Stimulated activated naive CD4-positive, alpha-beta T cell (primary cell): ENCODE measurements at places on chromosomes 13 and 19.

DNA sequence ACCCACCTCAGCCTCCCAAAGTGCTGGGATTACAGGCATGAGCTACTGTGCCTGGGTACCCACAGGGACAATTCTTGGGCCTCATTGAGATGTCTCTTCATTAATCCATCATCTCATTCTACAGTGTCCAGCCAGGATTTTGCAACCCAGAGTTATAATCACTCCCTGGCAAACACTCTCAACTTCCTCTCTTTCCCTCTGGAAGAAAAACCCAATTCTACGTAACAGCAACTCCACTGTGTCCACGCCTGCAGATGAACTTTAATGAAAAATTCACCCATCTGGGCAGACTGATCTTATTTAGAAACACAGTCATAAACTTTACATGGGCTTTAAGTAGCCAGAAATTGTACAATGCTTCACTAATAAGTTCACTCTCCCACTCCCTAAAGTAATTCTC lies 90.1 kb upstream of the ABCC4 start:
- DNase-seq, result no peak

GRCh38 chr13:42893214-42893671 lies 98.8 kb downstream of the EPSTI1 start:
- no peak for DNase-seq

GRCh38 chr13:70249332-70250064 lies 141.2 kb upstream of the KLHL1 start:
- no peak for DNase-seq

- DNase-seq, result peak; percentile 40
Observed at GRCh38 chr13:94239135-94239534, 240.3 kb downstream of the DCT start.

DNA sequence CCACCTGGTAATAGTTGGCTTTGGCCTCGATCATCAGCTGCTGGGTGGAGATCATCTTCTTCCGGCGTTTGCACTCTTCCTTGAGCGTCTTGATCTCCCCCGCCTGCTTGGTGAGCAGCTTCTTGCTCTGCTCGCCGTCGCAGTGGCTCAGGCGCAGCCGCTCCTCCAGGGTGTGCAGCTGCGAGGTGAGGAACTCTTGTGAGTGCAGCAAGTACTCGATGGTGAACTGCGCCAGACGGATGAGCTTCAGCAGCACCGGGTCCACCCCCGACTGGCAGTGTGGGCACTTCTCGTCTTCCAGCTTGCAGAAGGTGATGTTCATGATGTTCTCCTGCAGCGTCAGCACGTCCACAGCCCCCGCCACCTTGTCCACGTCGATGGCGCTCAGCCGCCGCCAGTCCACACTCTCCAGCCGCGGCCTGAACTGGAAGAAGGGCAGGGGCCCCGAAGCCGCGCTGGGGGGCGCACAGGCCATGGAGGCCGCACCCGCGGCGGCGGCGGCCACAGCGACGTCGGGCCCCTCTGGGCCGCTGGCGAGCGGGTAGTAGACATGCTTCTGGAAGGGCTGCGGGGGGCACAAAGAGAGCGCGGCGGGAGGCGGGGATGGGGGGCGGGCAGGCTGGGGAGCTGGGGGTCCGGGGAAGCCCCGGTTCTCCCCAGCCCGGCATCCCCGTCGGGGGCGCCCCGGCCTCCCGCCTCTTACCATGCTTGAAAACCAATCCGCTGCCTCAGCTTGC lies 3.0 kb downstream of the DZIP1 start:
- no peak for DNase-seq

DNA sequence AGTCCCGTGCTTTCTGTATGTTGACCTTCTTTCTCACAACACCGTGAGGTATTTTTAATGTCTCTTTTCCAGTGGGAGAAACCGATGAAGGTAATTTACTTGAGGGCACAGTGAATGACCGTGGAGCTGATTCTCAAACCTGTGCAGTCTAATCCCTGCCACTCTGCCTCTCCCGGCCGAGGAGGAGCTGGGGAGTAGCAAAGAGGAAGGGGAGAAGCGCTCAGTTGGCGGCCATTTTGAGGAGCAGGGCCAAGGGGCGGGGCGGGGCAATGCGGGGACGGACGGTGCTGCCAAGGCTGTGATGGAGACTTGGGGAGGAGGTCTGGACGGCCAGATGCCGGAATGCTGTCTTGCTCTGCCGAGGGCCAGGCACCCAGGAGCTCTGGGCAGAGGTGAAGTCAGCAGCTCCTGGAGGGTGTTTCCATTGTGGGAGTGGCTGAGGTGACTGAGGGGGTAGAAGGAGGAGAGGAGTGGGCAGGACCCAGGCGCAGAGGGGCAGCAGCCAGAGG lies 12.4 kb upstream of the RANBP3 start:
- no peak for DNase-seq

DNA sequence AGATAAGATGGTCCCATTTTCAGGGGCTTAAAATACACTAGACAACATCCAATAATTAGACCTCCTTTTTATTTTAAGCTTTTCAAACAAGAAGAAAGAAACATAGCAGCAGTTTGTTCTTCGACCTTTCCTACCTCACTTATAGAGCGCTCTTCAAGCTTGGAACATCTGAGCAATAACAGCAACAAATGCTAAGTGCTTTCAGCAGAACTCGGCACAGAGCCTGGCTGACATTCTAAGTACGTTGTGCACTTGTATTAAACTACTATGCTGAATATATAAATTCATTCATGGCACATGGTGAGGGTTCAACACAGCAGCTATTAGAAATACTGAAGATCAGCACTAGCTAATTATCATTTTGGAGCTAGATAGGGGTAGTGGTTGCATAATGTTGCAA lies 256.1 kb upstream of the MAB21L1 start:
- DNase-seq, result no peak

DNA sequence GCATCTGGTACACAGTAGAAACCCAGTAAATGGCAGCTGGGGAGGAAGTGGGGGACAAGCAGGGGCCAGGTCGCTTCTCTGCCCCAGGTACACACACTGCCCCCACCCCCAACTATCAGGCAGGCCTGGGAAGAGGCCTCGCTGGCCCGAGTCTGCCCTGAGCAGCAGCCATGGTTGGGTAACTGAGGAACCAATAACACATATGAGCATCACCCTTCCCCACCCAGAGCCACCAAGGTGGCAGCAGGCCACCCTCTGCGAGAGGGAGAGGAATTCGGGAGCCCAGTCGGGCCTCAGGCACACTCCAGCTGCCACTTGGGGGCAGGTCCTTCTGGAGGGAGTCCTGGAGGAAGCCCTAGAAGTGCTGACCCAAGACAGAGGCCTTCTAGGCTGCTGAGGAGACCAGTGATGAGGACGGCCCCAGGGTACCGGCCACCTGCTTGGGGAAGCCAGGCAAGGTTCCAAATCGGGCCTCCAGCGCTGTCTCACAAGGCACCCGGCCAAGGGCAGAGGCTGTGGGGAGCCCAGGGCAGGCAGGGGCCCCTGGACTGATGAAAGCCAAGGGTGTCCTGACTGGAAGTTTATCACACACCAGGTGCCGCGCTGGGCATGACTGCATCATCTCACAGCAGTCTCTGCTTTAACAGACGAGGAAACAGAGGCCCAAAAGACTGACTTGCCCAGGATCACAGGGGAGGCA lies 14.0 kb upstream of the KPTN start:
- DNase-seq, result no peak

- DNase-seq, result no peak
Observed at GRCh38 chr19:3478409-3479176, 1.7 kb downstream of the SMIM24 start.

DNA sequence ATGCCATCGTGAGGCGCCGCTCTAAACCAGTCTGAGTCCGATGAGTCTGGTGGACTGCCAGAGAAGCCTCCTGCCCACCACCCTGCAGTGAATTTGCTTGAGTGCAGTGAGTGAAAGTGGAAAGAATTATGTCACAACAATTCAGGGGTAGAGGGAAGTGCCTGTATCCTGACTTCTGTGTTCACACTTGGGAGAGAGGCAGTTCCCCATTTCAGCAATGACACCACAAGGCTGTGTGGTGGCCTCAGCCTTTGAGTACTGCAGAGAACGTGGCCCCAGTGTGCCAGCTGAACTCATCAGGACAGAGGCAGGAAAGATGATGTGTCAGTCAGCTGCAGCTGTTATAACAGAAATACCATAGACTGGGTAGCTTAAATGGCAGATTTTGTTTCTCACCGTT lies 155.6 kb downstream of the COG6 start:
- no peak for DNase-seq

GRCh38 chr13:60351326-60351725 lies 45.7 kb upstream of the TDRD3 start:
- DNase-seq, result no peak

DNA sequence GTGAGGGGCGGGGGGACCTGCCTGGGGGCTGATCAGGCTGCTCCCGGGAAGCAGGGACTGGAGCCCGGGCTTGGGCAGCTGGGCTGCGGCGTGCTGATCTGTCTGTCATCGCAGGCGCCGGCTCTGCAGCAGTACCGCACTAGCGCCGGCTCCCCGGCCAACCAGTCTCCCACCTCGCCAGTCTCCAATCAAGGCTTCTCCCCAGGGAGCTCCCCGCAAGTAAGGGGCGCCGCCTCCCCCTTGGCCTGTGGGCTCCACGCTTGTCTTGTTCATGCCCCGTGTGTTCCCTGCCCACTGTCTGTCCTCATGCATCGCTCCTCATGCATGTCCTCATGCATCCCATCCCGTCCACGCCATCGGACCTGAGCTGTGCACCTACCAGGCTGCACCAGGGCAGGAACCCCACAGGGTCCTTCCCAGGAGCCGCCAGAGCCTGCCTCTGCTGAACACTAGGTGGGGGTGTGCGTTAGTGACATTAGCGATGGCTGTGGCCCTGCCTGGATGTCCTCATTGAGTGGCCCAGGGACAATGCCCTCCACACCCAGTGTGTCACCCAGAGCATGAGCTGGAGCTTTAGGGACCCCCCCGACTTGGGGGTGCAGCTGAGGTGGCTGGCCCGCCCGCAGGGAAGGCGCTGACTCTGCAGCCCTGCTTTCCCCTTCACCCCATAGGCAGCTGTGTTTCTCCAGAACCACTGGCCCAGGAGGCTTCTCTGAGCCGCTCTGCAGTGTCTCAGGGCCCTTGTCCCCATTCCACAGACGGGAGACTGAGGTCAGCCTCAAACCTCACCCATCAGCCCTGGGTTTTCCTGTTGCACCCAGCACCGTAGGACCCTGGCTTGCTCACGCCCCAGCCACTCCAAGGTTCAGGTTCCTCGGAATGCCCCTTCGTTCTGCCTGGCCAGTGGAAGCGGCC lies 19.5 kb downstream of the COMP start:
- DNase-seq, result no peak

GRCh38 chr19:4573682-4574081 lies 14.2 kb upstream of the SEMA6B start:
- no peak for DNase-seq

- DNase-seq, result no peak
Observed at GRCh38 chr19:54795758-54796157, 7.7 kb upstream of the KIR2DL4 start.

DNA sequence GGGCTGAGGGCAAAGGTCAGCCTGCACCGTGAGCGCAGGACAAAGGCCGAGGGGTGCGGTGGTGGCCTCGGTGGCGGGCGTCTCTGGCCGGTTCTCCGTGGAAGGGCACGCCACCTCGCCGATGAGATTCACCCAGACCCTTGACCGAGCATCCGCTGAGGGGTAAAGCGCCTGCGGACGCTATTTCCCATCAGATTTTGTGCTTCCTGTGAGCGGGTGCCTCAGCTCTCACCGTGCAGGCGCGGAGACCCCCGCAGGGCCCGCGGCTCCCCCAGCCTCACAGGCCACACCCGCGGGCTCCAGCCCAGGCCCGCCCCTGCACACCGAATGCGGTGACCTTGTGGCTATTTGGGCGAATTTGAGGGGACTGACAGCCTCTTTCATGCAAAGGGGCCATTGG lies 348.0 kb downstream of the TEX29 start:
- DNase-seq, result no peak

- DNase-seq, result no peak
Observed at GRCh38 chr13:76803831-76804230, 82.4 kb downstream of the KCTD12 start.

DNA sequence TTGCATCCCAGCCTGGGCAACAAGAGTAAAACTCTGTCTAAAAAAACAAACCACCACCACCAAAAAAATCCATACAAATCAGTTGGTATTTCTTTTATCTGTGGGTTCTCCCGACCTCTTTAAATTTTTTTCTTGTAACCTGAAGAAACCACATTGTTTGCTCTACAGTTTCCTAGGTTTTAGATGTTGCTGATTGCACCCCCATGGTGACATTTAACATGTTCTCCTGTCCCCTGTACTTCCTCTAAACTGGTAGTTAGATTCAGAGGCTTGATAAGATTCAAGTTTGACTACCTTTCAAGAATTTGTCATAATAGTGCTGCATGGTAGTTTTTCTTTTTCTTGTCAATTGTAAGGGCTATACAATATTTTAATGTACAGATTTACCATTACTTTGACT lies 24.0 kb downstream of the ALG5 start:
- no peak for DNase-seq

DNA sequence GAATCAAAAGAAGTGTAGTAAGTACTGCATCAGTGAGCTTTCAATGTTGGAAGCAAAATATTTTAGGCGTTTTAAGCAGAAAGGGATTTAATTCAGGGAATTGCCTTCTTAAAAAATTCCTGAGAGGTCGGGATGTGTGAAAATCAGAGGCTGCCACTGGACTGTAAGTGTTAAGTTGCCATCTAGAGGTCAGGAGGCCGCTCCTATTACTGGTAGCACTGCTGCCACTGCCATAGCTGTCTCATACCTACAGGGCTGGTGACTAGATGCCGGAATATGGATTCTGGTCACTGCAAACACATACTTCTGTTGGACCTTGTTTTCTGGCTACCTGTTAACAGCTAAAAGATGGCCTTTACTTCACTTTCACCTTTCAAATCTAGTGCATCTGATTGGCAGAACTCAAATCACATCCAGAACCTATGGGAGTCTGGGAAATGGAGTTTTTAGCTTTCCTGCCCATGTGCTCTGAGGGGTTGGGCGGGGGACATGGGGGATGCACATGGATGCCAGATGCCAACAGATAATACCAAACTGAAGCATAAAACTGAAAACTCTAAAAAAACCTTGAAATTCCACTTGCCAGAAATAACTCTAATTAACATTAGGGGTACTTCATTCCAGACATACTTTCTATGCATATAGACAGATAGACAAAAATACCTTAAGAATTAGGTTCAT lies 29.8 kb downstream of the DGKH start:
- DNase-seq, result no peak

DNA sequence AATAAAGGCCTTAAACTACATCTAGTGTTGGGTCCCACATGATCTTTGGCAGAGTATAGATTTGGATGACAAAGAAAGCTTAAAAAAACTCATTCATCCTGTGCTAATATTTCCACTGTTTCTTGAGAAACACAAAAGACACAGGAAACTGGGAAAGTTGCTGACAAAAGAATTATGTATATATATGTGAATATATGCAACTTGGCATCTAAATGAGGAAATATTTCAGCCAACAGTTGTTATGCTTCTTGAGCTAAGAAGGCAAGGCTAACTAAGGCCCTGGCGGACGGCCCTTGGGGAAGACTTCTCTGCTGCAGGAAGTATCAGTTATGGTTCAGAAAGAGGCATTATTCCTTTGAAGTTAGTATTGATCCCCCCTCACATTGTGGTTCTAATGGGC lies 491.8 kb downstream of the DIAPH3 start:
- DNase-seq, result no peak
